ENCODE measurements at places on chromosomes 4 and X.
A peak's percentile ranks its signal among the peaks of the same experiment; 100 is the strongest.

DNA sequence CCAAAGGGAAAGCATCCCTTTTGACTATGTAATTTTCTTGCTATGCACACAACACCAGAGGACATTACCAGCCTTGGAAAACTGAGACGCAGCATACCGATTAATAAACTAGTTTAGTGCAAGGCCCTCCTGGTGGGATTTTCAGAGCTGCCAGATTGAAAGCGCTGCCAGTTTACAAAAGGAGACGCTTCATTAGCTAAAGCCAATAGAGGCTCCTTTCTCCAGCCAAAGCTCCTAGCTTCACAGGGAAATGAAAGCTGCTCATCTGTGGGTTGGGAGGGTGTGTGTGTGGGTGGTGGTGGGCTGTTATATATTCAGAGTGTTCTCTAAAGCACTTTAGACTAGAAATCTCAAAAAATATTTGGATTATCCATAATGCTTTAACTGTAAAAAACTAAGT lies 32.4 kb downstream of the SPANXN4 start:
- no peak for DNase-seq

GRCh38 chr4:165905405-165906027 lies 32.5 kb downstream of the TLL1 start:
- no peak for DNase-seq

GRCh38 chrX:48025561-48025960 lies 18.8 kb downstream of the SPACA5 start:
- DNase-seq = peak; percentile 58

DNA sequence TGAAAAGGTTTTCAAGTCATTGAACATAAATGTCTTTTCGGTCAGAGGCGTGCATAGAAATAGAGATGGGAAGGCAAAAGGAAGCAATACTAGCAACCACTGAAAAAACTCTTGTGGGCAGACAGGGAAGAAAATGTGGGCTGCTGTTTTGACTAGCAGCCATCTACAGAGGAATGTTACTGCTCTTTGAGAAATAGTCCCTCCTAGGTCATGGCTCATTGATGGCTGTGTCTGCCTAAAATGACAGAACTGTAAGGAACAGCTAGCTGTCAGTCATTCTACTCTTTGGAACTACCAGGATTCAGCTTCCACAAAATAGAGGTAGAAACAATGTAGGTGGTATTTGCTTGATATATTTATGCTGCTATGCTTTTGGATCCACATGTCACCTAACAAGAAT lies 26.9 kb upstream of the TMPRSS11B start:
- no peak for DNase-seq

DNA sequence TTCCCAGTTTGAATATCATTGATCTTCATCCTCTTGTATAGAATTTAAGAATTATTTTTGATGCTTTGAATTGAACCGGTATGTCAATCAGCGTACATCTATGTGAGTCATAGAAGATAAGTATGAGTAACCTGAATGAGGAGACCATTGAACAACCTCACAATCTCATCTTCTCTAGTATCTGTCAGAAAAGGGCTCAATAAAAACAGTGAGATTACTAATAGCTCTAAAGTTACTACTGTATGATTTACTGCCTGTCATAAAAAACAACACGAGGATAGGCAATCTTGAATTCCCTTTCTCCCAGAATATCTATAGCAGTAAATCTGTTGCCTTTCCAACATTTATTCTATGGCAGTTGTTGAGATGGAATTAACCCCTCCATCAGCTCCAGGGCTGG lies 36.1 kb downstream of the PHOX2B start:
- DNase-seq = no peak

GRCh38 chrX:96147681-96148080 lies 537.0 kb upstream of the DIAPH2 start:
- no peak for DNase-seq
